ENCODE measurements at places on chromosomes 4 and X.

DNA sequence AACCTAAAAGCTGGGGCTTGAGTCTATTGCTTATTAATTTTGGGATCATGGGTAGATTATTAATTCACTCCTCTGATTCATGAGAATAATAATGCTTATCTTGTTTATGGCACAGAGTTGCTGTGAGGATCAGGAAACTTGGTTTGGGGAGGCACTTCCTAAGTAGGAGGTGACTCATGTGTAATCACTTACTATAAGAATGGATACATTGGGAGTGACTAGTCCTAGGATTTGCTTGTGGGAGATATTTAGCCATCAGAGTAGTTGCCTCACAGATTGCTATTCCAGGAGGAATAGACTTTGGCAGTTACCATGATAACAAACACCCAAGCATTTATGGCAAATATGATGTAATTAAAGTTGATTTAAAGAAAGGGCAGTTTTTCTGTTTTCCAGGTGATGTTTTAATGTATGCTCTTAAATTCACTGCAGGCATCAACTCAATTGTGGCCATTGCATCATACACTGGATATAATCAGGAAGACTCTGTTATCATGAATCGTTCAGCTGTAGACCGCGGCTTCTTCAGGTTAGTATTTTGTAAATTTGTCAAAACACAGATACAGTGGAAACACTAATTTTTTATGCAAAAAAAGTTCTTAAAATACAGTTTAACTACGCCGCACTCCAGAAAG, 41.9 kb downstream of the POLR2B start:
- no peak for DNase-seq

DNA sequence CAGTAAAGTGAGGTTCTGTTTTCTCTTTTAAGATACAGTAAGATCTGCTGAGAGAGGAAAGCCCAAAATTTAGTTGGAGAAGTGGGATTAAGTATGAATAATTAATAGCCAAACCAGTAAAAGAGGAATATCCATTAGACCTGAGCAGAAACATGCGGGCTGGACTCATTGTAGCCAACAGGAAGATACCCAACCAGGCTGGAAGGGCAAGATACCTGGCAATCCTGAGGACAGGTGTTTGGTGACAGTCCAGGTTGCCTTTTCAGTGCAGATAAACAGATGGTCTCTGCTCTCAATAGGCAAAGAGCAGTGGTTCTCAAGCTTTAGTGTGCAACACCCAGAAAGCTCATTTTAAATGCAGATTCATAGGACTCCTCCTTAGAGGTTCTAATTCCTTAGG, 980.8 kb upstream of the GRID2 start:
- DNase-seq: no peak

DNA sequence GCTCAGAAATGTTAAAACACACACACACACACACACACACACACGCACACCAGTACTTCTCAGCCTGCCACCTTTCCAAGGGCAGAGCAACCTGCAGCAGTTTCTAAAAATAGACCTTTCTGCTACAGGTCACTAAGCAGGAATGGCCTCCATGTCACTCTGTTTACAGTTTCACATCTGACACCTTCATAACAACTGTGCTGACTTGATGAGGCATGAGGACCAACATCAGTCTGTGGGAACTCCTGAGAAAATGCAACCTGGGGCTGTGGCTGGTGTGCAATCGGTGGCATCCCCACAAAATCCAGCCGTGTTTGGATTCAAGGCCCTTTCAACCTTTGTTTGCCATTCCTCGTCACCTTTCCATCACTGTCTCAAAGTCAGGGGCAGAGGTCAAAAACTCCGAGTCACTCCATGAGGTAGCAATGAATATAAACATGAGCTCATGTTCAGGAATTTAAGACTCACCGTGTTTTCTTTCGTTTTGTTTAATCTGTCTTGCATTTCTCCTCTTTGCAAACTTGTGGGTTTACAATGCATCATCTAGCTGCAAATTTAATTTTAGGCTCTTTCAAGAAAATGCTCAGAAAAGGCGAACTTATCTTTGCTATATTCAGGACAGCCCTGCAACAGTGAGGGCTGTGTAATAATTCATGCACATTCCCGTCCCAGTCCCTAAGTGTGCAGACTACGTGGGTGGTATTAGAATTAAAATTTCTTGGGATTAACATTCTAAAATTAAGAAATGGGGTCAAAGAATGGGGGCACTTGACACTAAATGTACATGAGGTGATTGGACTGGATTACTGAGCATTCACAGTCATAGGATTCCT, 135.3 kb downstream of the SHROOM3 start:
- no peak for DNase-seq

DNA sequence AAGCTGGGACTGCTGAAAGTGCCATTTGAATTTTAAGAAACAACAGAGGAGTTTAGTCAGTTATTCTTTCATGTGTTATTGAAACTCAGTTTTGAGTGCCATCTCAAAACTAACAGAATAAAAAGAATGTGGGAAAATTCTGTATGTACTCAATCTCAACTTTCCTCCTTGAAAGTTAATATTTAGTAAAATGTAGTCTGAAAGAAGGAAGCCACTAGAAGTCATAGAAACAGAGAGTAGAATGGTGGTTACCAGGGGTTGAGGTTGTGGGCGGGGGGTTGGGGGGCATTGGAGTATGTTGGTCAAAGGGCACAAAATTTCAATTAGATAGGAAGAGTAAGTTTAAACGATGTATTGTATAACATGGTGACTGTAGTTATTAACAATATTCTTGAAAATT, 628.3 kb upstream of the MAGEB2 start:
- no peak for DNase-seq

GRCh38 chr4:43224559-43224958, 332.0 kb downstream of the GRXCR1 start:
- DNase-seq: no peak

Measured in NCI-H1417 treated with DMSO at 0.1 percent for 48 hours (cell line).